ENCODE measurements at places on chromosomes 11 and 22.

DNA sequence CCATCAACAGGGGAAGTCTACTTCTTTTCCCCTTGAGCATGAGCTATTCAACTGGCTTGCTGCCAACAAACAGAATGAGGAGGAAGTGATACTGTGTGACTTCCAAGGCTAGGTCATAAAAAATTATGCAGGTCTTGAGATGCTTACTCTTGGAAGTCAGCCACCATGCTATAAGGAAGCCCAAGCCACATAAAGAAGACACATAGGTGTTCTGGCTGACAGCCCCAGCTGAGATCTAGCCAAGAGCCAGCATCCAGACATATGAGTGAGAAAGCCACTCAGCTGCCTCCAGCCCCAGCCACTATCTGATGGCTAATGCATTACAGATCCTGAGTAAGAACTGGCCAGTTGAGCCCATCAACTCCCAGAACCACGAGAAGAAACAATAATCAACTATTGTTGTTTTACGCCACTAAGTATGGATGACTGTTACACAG is 31.0 kb upstream of the PPP2R1B start:
- no peak for DNase-seq

GRCh38 chr11:65625628-65626342 is 10.2 kb downstream of the PCNX3 start:
- no peak for DNase-seq

- DNase-seq = no peak
Observed at GRCh38 chr22:29202212-29203192, 3.2 kb upstream of the EMID1 start.

- no peak for DNase-seq
Observed at GRCh38 chr11:24965748-24966147, 468.9 kb downstream of the LUZP2 start.

DNA sequence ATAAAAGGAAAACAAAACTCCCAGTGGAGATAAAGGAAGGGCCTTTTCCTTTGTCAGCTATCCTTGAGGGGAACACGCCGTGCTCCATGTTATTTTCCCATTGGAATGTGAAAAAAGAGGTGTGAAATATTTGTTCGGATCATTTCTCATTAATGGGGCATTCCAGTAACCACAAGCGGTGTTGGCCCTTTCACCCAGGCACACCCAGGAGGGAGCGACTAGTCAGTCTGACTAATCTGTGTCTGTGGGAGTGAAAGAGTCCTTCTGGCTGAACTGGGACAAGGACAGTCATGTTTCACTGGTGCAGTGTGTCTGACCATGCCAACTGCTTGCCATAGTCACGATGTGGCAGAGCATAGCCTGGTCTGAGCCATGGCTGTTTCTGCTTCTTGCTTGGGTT is 13.0 kb upstream of the MYEOV start:
- DNase-seq = no peak

- DNase-seq = no peak
Observed at GRCh38 chr22:36285017-36285416, 32.1 kb downstream of the APOL1 start.

GRCh38 chr11:80843266-80843974 is 1402.6 kb upstream of the TENM4 start:
- DNase-seq = no peak

DNA sequence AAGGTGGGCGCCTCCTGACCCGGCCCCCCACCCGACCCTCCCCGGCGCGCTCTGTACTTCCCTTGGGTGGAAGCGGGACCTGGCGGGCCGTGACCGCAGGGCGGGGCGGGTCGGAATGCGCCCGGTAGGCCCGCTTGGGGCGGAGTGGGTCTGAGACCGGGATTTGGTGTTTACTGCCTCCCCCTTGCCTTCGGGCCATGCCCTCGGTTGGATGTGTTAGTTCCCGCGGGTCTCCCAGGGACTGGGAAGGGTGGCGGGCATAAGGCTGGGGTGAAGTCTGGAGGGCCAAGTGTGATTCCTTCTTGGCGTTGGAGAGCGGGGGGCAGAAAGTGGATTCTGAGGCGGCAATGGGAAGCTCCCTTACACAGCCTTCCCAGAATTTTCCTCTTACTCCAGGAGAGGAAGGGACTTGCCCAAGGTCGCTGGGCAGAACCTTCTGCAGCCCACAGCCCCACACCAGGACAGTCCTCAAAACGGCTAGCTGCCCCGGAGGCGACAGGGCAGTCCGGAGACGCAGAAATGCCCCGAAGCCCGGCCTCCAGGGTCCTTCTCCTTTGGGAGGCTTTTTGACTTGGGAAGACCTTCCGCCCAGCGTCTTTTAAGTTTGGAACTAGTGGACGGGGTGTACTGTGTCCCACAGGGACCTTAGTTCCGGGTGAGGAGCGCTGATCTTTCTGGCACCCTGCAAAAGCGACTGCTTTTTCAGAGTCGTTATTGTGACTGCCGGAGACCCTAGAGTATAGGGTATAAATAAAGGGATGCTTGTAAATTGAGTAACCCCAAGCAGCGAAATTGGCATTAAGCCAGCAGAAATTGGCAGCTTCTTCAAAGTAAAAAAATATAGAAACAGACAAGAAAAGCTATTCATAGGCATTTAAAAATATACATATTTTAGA is 647 bp downstream of the SWAP70 start:
- DNase-seq = no peak

- no peak for DNase-seq
Observed at GRCh38 chr11:66022401-66023185, 3.7 kb downstream of the CATSPER1 start.

DNA sequence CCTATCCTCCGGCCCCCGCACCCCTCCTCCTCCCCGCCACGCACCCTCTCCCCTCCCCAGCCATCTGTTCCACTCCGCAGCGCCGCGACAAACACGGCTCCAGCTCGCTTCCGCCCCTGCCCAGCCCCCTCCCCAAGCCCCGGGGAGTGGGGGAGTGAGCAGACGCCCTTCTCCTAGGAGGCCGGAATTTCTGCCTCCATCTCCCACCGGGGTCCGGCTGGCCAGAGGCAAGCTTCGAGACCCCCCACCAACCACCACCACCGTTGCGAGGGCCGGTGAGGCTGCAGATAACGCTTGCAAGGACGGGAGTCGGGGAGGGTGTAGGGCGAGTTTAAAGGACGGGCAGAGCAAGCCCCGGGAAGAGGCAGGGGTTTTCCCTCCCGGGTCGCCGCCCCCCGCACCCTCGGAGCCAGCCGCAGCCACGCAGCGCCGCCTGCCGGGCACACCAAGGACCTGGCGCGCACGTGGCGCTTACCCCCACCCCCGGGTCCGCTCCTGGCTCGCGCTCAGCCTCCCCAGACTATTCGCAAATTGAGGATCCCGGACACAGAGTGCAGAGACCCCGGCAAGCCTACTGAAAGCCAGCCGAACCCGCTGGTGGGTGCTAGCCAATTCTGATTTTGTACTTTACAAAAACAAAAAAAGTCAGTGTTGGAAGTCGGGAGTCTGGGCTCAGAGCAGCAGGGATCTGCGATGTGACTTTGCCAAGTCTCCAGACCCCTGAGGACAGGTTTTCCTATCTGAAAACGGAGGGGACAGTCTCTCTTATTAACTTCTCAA is 22.6 kb downstream of the RTN4RL2 start:
- no peak for DNase-seq

DNA sequence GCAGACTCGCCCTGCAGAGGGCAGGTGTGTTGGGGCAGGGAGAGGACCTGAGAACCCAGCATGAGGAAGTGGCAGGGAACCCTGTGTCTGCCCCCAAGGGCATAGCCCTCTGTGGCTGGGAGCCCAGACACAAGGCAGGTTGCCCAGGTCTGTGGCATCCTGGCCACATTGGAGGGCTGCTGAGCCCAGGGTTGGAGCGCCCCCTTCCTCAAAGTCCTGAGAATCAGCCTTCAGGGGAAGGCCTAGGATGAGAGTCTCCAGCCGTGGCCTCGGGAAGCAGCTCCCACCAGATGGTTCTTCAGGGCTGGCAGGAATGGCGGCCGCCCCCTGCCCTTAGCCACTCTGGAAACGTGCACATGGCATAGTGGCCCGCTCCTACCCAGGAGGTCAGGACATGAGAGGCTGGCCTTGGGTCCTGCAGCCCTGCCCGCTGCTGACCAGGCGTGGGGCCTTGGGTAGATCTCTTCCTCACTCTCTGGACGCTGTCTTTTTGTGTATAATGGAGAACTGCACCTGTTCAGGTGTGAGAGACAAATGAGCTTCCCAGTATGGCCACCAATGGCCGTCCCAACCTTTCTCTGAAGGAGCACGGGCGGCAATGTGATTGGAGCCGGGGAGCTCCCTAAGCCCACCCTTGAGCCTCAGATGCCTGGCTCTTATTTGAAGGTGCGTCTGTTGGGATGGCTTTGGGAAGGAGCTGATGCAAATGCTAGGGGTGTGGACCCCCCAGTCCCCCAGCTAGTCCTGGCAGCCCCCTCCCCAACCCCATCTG is 4.6 kb upstream of the CDC42BPG start:
- no peak for DNase-seq

- DNase-seq = no peak
Observed at GRCh38 chr11:90229791-90230190, 6.9 kb upstream of the CHORDC1 start.

GRCh38 chr11:121547574-121547973 is 94.8 kb upstream of the SORL1-AS1 start:
- no peak for DNase-seq

DNA sequence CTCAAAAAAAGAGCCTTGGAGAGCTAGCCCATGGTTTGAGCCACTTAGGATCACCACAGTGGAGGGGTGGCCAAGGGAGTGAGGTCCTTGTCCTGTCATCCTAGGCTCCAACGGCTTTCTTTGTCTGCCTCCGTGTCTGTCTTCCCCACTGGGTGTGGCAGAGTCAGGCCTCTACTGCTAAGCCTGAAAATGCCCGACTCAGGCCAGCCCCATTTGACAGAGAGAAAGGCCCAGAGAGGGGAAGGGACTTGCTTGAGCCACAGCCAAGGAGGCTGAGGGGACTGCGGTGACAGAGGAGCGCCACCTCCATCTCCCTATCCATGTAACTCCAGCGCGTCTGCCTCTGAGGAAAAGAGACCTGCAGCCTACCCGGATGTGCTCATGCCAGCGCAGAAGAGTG is 27.8 kb upstream of the CD82 start:
- no peak for DNase-seq

DNA sequence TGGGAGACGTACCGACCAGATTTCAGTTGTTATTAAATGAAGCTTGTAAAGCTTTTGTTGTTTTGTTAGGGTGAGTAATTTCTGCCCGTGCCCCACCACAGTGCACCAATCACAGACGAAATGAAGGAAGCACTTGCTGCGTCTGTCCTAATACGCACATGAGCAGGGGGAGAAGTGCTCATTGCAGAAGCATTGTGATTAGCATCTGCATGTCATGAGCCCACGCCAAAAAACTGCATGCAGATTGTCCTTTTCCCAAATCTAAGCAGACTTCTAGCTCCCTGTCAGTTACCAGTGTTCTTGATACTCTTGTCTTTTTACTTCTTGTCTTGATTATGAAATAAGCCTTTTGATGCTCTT is 15.5 kb downstream of the RBX1 start:
- no peak for DNase-seq

GRCh38 chr11:57279116-57279515 is 42.1 kb upstream of the APLNR start:
- no peak for DNase-seq

DNA sequence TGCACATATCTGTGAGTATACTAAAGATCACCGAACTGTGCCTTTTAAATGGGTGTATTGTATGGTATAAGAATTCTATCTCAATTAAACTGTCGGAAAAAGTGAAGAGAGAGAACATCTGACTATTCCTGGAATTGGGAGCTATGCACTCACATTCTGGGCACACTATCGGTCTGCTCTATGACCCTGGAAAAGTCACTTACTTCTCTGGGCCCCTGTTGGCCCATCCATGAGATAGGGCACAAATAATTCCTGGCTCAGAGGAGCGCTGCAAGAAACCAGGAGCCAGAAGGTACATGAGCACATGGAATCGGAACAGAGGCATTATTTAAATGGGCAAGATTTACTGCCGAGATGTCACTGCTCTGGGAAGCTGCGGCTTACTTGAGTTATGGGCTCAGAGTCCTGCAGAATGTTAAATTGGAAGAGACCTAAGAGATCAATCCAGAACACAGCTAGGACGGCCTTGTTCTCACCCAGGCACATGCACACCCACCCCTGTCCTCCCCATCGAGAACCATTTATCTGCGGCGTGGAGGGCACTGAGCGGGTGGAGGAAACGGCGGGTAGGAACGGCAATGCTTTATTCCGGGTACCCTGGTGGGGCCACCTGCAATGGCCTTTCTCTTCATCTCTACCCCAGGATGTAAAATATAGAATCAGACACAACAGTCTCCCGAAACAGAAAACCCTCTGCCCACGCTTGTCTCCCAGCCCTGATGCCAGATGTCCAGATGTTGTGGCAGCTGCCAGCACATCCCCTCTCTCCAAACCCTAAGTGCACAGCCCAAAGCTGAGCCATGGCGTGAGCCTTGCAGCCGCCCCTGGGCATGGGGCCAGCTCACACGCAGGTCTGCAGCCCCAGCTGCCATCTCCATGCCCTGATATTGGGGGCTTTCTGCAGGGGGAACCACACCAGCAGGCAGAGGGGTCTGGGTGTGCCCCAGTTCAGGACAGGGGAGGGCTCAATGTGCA is 142.4 kb downstream of the DSCAML1 start:
- no peak for DNase-seq

GRCh38 chr22:29152045-29152953 is 53.4 kb upstream of the EMID1 start:
- DNase-seq = no peak

- DNase-seq = no peak
Observed at GRCh38 chr22:28231441-28231840, 312.4 kb upstream of the PITPNB start.

GRCh38 chr22:28029201-28029948 is 110.3 kb upstream of the PITPNB start:
- no peak for DNase-seq

GRCh38 chr22:46295277-46295971 is 1.2 kb upstream of the GTSE1 start:
- no peak for DNase-seq

- no peak for DNase-seq
Observed at GRCh38 chr11:65373839-65374580, 8.4 kb downstream of the SLC25A45 start.

- DNase-seq = no peak
Observed at GRCh38 chr22:20857838-20858614, 585 bp downstream of the PI4KA start.
